GM13976 (cell line): ENCODE measurements at places on chromosomes 3 and 15.
A peak's percentile ranks its signal among the peaks of the same experiment; 100 is the strongest.

DNA sequence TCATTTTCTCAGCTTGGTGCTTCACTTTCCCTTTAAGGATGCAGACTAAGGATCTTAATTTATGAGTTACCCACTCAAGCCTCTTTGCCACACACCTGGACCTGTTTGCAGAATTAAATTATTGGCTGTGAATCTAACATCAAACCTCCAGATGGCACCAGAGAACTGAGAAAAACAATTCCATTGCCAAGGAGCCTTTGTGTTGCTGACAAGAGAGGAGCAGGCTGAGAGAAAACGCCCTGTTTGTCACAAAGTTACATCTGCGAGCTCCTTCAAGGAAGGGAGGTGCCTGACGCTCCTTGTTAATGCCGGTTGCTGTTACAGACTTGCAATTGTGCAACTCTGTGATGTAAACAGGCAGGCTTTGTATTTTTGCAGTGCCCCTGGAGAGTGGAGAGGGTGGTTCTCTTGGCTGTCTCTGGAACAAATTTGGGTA, 36.3 kb upstream of the TMC3 start:
- DNase-seq = peak; percentile 36

- no peak for DNase-seq
These were observed 3.9 kb upstream of the BNC1 start for GRCh38 chr15:83288381-83288801.

DNA sequence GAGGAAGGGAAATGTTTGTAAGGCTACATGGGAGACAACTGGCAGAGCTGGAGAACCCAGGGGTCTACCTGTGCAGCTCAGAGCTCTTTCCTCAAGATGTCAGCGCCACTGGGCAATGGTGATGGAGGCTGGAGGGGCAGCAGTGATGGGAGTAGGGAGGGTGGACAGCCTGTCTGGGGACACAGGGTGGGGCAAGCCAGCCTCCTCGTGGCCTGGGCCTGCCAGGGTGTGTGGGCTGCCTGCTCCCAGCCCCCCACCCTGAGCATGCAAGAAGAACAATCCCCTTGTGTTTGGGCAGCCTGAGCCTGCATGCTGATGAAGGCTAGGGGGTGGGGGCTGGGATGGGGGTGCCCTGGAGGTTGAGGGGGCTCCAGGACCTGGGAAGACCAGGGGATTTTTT, 1.2 kb downstream of the PCBP4 start:
- DNase-seq = no peak

- DNase-seq = no peak
These were observed 32.3 kb downstream of the TMOD3 start for GRCh38 chr15:51861557-51862359.

- no peak for DNase-seq
These were observed 19.9 kb upstream of the HEG1 start for GRCh38 chr3:125075738-125076137.

- DNase-seq = peak; percentile 99
These were observed at the start of gene CLK3 for GRCh38 chr15:74615508-74616365. TSS of gene CLK3 (plus strand) at chr15:74615836. CDS start at chr15:74619197, 3,361 bp downstream.

DNA sequence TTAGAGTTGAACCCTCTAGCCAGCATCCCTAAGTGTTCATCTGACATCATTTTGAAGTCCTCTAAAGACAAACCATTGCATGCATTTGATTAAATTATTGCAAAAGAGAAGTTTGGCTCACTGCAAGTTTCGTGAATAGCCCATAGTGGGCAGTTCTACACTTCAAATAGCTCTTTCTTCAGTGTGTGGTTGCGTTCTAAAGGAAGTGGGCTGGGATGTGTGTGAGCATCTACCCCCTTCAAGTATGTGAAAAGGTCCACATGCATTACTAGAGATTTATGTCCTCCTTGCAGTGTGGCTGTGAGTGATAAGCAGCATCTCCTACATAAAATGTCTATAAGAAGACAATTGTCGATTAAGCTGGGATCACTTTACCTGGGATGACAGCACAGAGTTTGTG, 54.6 kb downstream of the SST start:
- no peak for DNase-seq

DNA sequence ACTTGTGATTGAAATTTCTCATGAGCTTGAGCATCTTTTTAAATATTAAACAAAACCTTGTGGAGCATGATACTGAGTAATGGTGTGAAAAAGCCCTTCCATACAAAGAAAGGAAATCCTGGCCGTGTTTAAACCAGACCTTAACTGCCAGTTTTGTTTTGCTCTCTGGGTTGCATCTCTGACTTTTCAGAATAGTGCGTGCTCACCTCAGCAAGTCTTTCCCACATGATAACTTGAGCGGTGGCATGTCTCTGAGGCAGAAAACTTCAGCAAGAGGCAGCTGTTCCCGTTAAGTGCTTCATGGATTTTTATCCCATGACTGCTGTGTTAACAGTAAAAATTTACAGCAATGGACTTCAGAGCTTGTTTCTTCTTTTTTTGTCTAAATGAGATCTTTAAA, 393.3 kb downstream of the FEZF2 start:
- no peak for DNase-seq

- no peak for DNase-seq
These were observed 117.3 kb downstream of the TNIK start for GRCh38 chr3:171342783-171343420.
